Activated T-helper 17 cell treated with anti-CD3 and anti-CD28 coated beads, Interleukin-2, amount 50 U/mL, for 72 hours (primary cell): ENCODE measurements at places on chromosomes 16 and 17. TPM values are rescaled to one million over a fixed set of nuclear protein-coding genes. Genes with fewer than 3 reads are reported as not detected.
A peak's percentile ranks its signal among the peaks of the same experiment; 100 is the strongest.

The SLC5A2 gene
- 1.2 TPM for total RNA-seq

- ATAC-seq, result peak; percentile 90
These were observed 8.0 kb downstream of the ALOX12B start for GRCh38 chr17:8079291-8080207.

DNA sequence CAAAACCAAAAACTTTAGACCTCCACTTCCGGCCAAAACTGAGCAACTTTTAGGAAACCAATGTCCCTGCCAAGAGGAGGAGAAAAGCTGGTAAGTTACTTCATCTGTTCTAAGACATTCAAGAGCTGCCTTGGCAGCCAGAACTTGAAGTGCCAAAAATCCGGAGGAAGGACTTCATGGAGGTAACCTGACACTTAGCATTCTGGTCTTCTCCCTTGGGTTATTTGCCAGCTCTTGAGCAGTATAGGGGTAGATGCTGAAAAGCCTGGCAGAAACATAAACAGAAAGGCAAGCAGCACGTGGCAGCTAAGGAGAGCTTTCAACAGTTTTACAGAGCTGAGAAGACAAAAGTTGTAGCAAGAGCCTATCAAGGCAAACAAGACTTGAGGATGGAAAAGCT, 53.2 kb downstream of the CDYL2 start:
- ATAC-seq, result no peak

The AOC3 gene
- 2.2 TPM for total RNA-seq

DNA sequence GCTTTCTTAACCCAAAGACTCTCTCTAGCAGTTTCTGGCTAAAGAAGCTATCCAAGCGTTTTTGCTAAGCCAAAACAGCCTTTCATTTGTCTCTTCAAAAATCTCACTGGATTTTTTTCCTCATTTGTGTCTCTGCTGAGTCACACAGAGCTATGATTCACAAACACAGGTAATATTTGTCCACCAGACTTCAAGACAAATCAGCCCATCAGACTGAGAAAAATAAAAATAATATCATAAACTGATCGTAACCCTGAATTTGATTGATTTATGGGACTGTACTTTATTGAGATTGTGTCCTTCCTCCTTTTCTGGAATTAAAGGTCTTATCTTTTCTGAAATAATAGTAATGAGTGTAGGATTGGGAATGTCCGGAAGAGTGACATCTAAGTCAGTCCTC, 25.8 kb downstream of the TRIM16 start:
- ATAC-seq, result no peak

The CENPV gene
- total RNA-seq, result 17.5 TPM

DNA sequence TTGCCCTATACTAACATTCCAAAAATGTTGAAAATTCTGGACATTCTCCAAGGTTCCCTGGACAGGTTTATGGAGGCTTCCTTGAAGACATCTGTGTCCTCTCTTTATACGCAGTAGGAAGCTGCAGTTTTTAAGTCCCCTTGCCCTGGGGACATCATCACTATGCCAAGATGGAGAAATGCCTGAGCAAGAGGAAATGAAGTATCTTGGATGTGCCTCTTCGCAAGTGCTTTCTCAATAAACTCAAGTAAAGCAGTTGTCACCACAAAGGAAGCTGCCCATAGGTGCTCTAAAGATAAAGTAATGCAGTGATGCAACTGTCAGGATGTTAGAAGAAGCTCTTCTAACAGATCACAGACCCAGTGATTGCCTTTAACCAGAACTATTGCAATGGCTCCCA, 71.0 kb downstream of the CDYL2 start:
- ATAC-seq, result no peak
